SJSA1 (cell line): ENCODE measurements at places on chromosomes 1 and 21. TPM values are rescaled to one million over a fixed set of nuclear protein-coding genes. Genes with fewer than 3 reads are reported as not detected.

The IL24 gene
- total RNA-seq = 1.5 and 3.5 TPM in 2 replicates

The COL8A2 gene
- 1.1 and 1.2 TPM in 2 replicates for total RNA-seq

The SMPDL3B gene
- total RNA-seq = 0.11 TPM in 1 of 2 replicates, not detected in the other

DNA sequence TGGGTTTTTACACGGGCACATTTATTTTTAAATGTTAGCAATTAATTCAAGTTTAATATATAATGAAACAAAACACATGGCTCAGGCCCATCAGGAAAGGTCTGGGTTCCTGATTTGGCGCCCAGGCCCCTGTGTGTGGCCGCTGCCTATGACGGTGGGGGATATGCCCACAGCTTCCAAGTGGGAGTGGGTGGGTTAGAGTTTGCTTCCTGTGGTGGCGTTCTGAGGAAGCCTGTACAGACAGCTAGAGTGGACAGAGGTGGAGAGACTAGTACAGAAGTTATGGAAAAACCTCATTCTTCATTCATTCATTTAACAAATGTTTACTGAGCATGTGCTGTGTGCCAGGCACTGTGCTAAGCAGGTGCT, 22.4 kb upstream of the EPS8L3 start:
- H3K27me3 ChIP-seq = no peaks in the 10 kb centered on the region
- H3K4me3 ChIP-seq = no peak overlapping the region
- H3K36me3 ChIP-seq = no peaks in the 10 kb centered on the region
- H3K4me1 ChIP-seq = peaks cover 56% of the 10 kb centered on the region

- no peaks in the 10 kb centered on the region for H3K27me3 ChIP-seq
- peak overlapping the region; percentile 63 for H3K4me3 ChIP-seq
- no peak for DNase-seq
Observed at GRCh38 chr1:154181944-154182343, 10.0 kb downstream of the TPM3 start.

DNA sequence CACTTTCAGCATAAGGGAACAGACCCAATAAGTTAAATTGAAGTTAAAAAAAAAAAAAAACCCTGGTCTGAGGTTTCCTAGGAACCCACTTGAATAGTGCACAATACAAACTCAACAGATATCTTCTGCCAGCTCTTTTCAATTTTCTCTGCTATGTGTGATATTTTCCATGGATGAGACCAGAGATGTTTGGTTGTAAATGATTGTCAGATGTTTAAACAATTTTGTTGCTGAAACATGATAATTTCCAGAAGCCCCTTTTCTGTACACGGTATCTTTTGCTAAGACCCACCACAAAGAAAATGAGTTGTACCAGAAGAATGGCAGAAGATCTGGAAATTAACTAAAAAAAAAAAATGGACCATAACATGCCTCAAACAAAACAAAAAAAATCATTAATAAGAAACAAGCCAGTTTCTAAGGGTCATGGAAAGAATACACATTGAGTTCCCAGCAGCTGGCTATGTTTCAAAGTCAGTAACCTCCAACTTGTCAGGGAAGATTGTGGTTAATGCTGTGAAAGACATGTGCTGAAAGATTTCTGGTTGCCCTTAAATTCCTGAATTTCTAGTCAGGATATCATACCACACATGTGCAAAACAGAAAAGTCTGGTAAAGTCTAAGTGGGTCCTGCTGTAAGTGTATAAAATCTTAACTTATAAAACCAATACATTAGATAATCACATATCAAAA, 35.6 kb upstream of the MGST3 start:
- H3K36me3 ChIP-seq = no peaks in the 10 kb centered on the region
- H3K27ac ChIP-seq = no peak overlapping the region
- peaks cover 27% of the 10 kb centered on the region for H3K27me3 ChIP-seq
- no peak for DNase-seq
- peaks cover 13% of the 10 kb centered on the region for H3K4me1 ChIP-seq

GRCh38 chr1:229252228-229252984, 18.5 kb upstream of the RAB4A start:
- no peaks in the 10 kb centered on the region for H3K36me3 ChIP-seq
- H3K4me1 ChIP-seq = peaks cover 6% of the 10 kb centered on the region
- no peak overlapping the region for H3K4me3 ChIP-seq
- H3K27ac ChIP-seq = no peak overlapping the region
- H3K27me3 ChIP-seq = no peaks in the 10 kb centered on the region

GRCh38 chr1:62967031-62967430, 183.1 kb downstream of the ATG4C start:
- H3K27ac ChIP-seq = no peak overlapping the region
- DNase-seq = no peak
- H3K4me3 ChIP-seq = no peak overlapping the region
- H3K27me3 ChIP-seq = no peaks in the 10 kb centered on the region
- H3K4me1 ChIP-seq = no peaks in the 10 kb centered on the region
